Activated naive CD8-positive, alpha-beta T cell treated with anti-CD3 and anti-CD28 coated beads for 36 hours (primary cell): ENCODE measurements at places on chromosomes 1 and 21. TPM values are rescaled to one million over a fixed set of nuclear protein-coding genes. Genes with fewer than 3 reads are reported as not detected.

DNA sequence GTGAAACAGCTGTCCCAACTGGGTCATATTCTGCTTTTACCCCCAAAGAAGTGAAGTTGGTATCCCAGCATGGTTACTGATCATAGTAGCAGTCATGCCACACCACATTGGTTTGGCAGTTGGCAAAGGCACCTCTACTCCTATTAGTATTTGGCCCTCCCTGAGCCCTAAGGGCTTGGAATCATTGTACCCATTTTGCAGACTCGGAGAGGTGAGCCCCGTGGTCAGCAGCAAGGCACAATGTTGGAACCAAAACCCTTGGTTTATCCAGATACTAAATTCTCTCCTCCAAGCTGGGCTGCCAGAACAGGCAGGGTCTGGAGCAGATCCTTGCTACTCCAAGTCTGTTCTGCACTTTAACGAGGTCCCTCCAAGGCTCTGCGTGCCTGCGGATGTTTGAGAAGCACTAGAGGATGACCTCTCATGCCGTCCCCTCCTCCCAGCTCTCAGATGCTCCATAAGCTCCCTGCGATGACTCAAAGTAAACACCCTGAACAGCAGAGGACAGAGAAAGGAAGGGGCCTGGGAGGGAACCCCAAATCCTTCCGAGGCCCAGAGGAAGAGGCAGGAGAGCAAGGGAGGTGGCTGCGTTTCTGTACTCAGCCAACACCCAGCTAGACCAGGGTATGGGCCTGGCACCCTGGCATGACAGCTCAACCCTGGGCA is 89.3 kb downstream of the PAX7 start:
- DNase-seq: no peak

Gene LCE6A
- not detected for total RNA-seq

DNA sequence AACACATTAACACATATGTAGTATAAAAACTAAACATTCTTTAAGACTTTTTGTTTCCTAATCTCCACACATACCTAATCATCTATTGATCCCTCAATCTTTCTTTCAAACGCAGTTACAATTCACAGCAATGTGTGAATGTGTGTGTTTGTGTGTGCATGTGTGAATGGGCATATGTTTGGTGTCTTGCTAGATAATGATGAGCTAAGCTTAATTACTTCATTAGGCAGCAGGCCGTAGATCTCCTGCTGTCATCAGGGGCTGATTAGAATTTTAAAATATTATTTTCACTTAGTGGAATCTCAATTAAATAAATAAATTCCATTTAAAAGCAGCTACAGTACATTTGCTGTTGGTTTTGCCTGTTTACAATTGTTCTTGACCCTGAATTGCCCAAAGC is 187.8 kb upstream of the LHX8 start:
- DNase-seq: no peak

DNA sequence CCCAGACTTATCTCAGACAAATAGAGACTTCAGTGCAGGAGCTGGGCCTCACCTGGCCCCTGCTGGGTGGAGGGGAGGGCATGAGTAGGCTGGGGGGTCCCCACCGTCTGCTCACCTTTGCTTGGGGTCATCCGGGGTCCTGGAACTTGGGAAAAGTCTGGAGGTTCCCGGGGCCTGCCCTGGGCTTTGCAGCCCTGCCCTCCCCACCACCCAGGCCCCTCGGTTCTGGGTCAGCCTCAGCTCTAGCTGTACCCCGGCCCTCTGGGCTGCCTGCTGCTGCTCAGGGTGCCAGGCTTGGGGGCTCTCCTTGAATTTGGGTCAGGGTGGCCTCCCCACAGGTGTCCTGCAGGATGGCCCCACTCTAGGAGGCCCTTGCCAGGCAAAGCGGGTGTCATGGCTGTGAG is 2.4 kb upstream of the TMEM52 start:
- no peak for DNase-seq

Gene CFAP45
- 0.78 TPM for total RNA-seq

- no peak for DNase-seq
These were observed 1.2 kb downstream of the PPT1 start for GRCh38 chr1:40095806-40096205.

- peak; percentile 55 for DNase-seq
These were observed 669 bp upstream of the ARL8A start for GRCh38 chr1:202145068-202145743.

DNA sequence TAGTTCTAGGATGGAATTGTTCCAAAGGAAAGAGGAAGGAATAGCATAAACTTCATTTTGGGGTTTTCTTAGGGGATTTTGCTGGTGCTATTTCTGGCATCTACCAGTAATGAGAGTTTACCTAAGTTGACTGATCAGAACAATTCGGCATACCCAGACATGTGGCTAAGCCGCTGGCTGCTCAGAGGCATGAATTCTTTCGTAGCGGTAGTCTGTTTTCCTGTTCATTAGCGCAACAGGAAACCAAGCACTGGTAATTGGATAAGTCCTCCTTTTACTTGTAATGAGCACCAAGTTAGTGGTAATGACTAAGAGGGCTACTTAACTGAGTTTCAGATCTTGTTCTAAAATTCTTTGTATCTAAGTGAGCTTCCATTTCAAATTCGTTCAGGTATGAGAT is 38.6 kb downstream of the C21orf91 start:
- peak; percentile 38 for DNase-seq

- no peak for DNase-seq
These were observed 121.9 kb upstream of the IPO9 start for GRCh38 chr1:201707027-201707426.

Gene CELA2B
- not detected for total RNA-seq

Gene CFHR3
- total RNA-seq: not detected

GRCh38 chr1:213376862-213377372 is 325.9 kb downstream of the RPS6KC1 start:
- no peak for DNase-seq

Gene AUNIP
- 15.1 TPM for total RNA-seq

DNA sequence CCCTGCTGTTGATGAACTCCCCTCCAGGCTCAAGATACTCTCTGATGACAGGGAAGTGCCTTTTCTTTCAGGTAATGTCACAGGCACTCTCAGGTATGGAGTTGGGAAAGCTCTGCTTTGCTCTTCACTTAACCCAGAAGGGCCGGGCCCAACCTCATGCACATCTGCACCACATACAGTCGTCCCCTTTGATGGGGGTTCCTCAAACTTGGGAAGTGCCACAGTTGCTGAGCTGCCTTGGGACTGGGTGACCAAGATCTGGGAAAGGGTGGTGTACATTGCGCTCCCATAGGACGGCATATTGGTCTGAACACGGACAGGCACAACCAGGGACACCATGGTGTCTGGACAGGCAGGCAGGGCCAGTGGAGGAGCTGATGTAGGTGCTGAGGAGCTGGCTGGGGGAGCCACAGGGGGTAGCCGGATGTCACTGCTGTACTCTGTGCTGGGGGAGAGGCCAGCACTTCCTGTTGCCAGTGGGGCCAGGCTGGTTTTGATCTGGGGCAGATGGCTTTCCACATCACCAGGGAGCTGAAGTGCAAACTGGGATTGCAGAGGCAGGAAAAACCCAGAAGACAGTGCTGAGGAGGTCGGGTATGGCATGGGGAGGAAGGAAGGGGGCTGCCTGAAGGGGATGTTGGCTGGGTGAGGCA is 96.2 kb upstream of the EDN2 start:
- DNase-seq: no peak

GRCh38 chr1:90922996-90923395 is 98.8 kb downstream of the ZNF644 start:
- no peak for DNase-seq
